NCI-H2081 treated with DMSO at 0.1 percent for 48 hours (cell line): ENCODE measurements at places on chromosomes 12 and 14.

- no peak for DNase-seq
These were observed 30.1 kb upstream of the CLEC14A start for GRCh38 chr14:38285962-38286361.

- DNase-seq: no peak
These were observed 77.1 kb downstream of the STXBP6 start for GRCh38 chr14:24972844-24973243.

DNA sequence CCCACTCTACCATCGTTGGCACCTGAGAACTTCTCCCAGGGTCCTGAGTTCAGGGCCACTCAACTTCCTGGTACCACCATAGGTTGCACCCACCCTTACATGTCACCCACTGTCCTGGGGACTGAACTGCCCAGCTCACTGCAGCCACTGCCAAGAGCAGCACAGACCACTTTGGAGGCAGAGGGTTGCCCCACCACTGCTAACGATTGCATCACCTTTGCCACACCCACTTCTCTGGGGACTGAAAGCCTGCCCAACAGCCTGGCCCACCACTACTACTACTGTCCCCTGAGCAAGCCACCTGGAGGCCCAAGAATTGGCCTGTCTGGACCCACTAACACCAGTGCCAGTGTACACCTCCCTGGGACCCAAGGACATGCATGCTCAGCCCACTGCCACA, 27.6 kb downstream of the CACNA2D4 start:
- DNase-seq: no peak

DNA sequence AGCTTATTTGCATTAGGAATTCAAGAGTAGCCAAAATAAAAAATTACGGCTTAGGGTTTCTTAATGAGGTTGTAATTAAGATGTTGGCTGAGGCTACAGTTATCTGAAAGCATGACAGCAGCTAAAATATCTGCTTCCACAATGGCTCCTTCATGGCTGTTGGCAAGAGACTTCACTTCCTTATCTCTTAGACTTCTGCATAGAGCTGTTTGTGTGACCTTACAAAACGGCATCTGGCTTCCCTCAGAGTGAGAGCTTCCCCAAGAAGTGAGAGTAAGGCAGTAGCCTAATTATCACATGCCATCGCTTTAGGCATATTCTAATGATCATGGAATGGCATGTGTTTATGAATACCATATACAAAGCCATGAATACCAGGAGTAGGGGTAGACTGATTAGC, 57.6 kb downstream of the CCDC59 start:
- no peak for DNase-seq

- no peak for DNase-seq
These were observed 367.4 kb downstream of the MED13L start for GRCh38 chr12:115910057-115910456.

GRCh38 chr12:21940549-21941505, at the start of gene ABCC9:
ABCC9 (minus strand) TSS chr12:21941426; CDS start chr12:21936674, 4,752 bp downstream.
- DNase-seq: no peak

DNA sequence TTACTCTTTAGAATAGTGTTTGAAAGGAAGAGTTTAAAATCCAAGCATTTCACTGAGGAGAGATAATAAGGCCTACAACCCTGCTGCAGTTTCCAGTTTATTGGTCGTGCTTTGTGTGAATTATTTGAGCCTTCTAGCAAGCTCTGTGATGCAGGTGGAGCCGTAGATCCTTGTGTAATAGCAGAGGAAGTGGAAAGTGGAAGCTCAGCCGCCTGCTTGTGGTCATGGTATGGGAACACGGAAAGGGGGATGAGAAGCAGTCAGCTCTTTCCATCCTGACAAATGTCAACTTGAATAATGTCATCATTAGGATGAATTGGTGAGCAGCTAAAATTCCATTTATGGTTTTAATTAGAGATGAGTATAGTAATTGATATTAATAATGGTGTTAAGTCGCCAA, 29.1 kb downstream of the SYNE2 start:
- no peak for DNase-seq

- DNase-seq: no peak
These were observed 81.1 kb upstream of the GTF2A1 start for GRCh38 chr14:81301813-81302212.

GRCh38 chr14:68967459-68967940, 11.6 kb downstream of the ACTN1 start:
- DNase-seq: no peak

GRCh38 chr14:77106666-77107065, 8.6 kb downstream of the CIPC start:
- no peak for DNase-seq

DNA sequence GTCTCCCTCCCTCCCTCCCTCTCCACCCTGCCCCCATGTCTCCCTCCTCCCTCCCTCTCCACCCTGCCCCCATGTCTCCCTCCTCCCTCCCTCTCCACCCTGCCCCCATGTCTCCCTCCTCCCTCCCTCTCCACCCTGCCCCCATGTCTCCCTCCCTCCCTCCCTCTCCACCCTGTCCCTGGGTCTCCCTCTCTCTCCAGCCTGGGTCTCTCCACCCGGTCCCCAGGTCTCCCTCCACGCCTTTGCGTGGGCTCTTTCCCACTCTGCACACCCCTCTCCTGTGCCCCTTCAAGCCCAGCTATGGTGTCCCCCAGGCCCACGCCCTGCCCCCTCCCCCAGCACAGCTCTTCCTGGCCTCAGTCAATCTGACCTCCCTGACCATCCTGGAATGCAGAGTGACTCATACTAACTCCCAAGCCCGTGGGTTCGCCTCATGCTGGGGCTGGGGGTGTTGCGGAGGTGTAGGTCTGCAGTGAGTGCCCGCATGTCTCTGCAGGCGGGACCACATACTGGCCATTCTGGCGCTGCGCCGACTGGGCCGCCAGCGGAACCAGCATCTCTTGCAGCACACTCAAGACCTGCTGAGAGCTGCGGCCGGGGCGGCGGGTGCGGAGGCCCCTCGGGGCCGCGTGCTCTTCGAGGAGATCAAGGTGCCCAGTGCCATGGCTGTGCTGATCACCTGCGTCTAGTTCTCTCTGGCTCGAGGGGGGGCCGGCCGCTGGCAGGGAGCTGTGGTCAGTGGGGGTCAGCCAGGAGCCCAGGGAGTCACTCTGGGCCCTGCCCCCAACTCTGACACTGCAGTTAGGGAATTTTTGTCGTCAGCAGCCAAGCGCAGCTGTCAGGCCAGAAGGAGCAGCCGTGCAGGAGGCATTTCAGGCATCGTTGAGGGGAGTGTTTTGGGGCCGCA, 13.5 kb upstream of the TNFAIP2 start:
- no peak for DNase-seq

DNA sequence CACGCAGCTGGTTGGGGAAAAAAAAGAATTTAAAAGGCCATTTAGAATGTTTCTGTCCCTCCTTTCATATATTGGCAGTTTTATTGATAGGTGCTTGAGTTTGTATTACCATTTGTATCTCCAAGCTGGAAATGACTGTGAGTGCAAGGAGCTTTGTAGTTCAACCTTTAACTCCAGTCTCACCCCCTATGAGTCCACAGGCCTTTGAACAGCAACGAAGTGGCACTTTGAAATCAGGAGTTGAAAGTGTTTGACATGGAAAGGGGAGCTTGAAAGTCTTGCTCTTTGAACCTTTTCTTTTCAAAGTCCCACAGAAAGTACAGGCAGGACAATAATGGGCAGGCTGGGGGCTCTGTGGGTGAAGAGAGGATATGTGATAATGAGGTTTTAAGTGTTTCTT, 480.3 kb downstream of the RERGL start:
- no peak for DNase-seq

- DNase-seq: no peak
These were observed 458.7 kb downstream of the TMTC2 start for GRCh38 chr12:83145325-83145840.

- no peak for DNase-seq
These were observed 1.3 kb upstream of the MAP3K9 start for GRCh38 chr14:70810621-70811020.

- no peak for DNase-seq
These were observed 52.6 kb downstream of the SEC23A start for GRCh38 chr14:39050389-39050788.

DNA sequence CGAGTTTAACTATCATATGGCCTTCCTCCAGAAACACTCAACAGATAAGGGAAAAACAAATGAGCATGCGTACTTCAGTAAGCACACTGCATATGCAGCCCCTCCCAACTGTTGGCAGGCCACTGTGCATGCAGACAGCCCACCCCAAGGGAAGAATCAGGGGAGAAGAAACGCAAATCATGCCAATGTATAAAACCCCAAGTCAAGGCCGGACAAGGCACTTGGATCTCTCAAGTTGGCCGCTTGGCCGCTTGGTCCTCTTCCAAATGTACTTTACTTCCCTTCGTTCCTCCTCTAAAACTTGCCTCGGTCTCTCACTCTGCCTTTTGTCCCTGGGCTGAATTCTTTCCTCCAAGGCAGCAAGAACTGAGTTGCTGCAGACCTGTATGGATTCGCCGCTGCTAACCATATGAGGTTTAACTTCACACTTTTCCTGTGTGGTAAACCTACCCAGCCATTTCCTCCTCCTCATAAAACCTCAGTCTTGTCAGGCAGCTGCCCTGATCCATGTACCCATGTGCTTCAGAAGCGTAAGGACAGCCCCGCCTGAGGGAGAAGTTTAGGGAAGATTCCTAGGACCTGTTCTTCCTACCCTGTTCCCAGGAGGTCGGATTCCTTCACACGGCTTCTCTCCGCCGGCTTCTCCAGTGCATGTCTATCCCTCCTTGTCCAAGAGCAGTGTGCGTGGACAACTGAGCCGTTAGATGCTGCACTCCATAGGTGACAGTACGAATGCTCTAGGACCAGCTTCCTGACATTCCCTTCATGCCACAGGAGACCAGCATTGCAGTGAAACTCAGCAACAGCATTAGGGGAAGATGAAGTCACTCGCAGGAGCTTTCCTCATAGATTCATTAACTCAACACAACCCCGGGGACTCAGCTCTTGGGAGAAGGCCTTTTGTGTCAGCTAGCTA, 188.0 kb downstream of the MON2 start:
- DNase-seq: no peak

GRCh38 chr14:51521764-51522163, 129.9 kb upstream of the FRMD6 start:
- DNase-seq: no peak

DNA sequence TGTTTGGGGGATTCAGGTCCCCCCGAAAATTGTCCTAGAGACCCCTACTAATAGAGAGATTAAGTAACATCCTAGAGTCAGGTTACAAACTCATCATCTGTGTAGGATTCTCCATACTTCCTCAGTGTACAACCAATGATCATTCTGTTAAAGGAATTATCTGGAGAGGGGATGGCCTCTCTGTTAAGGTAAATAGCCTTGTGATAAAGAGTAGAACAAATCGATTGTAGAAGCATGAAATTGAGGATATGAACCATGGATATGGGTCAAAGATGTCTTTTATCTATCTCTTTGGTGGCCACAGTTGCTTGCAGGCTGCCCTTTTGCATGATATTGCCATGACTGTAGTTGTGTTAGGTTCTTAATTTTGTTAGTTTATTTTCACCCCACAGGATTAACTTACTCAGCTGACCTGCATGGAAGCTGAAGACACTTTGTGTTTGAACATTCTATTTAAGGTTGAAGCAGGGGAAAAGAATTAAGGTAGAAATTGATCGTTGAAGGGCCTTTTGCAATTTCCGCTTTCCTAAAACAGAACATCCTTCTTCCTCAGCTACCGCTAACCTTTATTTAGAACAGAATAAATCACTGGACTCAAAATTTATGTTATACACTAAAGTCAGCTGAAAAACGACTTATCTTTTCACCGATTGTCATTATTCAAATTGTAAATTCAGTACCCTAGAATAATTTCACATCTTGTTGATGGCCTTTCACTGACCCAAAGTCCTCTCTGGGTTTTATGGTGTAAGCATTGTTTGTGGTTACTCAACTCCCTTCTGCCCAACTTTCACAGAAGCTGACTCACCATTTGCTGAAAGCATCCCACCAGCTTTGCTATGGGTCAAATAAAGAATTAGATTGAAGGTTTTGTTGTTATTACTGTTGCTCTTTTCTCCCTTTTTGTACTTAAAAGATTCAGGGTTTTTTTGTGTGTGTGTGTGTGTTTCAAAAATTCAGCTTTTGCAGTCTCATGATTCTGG, 52.3 kb downstream of the IRAK3 start:
- DNase-seq: no peak

DNA sequence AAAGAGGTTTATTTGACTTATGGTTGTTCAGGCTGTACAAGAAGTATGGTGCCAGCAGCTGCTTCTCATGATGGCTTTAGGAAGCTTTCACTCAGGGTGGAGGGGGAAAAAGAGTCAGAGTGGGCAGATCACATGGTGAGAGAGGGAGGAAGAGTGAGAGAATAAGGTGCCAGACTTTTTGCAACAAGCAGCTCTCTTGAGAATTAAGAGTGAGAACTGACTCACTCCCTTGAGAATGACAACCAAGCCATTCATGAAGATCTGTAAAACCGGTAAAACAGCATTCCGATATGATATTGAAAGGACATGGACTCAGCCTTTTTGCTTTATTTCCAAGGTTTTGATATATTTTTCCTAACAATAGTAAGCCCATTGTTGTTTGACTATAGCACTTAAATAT, 501.2 kb downstream of the GALC start:
- DNase-seq: no peak

DNA sequence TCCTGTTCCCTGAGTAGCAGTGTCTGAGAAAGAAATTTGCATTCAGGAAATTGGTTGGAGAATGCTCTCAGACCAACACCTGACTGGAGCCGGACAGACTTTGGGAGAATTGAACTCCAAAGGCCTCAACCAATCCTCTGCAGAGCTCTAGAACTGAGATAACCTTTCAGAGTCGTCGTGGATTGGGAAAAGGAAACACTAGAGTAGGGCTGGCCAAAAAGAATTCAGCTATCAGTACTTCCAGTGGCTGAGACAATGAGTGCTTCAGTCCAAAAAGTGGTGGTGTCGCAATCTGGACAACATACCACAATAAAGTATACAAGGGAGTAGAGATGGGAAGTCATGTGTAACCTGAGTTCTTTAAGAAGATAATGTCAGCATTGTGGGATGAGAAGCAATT, 377.1 kb downstream of the SLC16A7 start:
- no peak for DNase-seq

DNA sequence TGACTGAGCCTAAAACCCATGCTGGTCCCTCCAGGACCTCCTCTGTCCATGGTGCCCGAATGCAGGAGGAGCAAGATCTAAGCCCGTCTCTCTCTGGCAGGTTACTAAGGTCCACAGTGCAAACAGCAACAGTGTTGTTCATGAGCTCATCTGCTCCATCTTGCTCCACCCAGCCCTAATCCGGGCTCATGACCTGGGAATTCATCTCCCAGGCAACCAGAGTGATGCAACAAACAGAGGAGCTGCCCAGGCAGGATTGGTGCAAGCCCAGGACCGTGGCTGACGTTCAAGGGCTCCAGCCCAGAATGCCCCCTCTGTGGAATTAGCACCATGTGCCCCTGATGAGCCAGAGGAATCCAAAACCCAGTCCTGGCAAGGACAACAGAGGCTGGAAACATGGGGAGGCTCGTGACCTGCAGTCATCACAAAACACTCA, 29.9 kb downstream of the HSPB8 start:
- DNase-seq: no peak
